ENCODE measurements at places on chromosomes 6 and 20.

- DNase-seq: no peak
Observed at GRCh38 chr20:33541074-33541473, 51.2 kb downstream of the CBFA2T2 start.

GRCh38 chr20:53154540-53154939 is 182.4 kb downstream of the TSHZ2 start:
- DNase-seq: no peak

DNA sequence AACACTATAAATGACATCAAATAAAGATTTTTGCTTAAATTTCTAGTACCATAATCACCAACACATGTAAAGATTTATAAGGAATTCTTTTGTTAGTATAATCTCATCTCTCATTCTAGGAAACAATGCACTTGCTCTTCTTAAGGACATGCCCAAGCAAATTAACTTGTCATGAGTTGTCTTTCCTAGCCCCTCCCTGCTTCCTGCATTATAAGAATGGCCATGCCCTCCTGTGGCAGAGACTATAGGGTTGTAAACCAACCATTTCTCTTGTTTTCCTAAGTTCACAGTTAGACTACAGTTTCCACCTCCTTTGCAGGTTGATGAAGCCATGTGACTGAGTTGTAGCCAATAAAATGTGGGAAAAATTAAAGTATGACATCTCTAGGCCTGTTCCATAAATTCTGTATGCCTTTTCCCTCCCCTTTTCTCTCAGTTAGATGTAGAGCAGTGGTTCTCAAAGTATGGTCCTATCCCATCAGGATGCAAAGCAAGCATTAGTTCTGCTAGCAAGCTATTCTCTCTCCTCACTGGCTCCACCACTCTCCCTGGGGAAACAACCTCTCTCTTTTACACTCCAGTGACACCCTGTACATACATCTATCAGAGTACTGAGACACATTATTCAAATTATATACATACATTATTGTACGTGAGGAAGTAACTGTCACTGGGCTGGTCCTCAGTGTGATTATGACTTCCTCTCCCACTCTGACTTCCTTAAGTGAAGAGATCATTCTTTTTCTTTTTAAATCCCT is 295.0 kb downstream of the PKHD1 start:
- no peak for DNase-seq

DNA sequence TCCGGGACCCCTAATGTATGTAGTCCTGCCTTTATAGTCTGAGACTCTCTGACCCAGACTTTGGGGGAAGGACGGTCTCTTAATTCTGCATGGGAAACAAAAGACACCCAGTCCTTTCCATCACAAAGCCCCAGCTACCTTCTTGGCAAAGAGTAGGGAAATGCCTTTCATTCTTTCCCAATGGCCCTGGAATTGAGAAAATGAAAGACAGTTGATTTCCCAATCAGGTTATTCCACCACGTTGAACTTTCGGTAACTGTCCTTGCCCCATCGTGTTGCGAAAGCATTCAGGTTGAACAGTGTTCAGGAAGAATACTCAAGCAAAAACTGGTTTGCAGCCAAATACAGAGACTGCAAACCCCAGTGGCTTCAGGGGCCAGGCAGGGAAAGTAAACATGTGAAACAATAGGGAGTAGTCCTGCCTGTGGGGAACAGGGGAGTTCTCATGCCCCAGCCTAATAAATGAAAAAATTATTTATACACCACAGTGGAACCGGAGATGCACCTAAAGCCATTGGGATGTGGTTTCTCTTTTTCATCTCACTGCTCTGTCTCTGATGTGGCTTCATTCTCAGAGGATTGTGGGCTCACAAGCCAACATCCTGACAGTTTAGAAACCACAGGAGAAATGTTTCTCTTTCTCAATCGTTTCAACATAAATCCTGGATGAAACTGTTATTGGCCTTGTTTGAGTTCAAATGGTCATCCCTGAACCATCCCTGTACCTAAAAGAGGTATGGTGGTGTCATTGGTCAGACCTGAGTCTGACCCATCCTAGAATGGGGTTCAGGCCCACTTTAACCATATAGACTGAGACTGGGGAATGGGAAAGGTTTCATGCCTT is 44.2 kb upstream of the SLC9A8 start:
- DNase-seq: no peak

DNA sequence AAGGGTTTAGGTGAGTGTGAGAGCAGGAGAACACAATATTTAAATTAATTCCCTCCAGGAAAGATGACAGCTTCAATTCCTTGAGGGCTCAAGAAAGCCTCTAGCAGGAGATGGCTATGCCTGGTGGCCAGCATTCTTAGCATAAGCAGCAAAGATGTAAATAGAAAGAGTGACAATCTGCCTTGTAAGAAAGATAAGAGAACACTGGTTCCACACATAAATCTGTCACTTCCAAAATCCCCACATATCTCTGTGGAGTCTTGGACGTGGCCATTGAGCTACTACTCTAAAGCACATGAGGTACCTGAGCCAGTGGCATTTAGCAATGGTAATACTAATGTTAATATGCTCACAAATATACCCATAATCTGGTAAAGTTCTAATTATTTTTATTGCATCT is 29.2 kb downstream of the DEFB114 start:
- DNase-seq: no peak

- no peak for DNase-seq
Observed at GRCh38 chr6:11851387-11851786, 72.8 kb upstream of the ADTRP start.

DNA sequence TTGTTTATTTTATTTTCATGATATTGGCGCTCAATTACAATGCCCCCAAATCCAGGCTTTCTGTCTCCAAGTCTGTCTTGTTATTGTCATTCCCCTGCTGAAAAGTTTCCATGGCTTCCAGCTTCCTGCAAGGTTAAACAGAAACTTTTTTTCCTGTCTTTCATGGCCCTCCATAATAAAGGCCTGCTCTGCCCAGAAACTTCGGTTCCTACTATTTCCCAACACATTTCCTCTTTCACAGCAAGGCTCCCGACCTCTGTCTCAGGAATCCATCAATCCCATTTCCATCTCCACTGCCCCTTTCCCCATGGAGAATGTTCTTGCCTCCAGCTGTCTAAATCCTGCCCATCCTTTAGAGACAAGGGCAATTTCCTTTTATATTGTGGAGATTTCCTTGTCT is 365.2 kb upstream of the JARID2 start:
- DNase-seq: no peak

GRCh38 chr6:122388945-122389344 is 10.5 kb upstream of the HSF2 start:
- DNase-seq: no peak

DNA sequence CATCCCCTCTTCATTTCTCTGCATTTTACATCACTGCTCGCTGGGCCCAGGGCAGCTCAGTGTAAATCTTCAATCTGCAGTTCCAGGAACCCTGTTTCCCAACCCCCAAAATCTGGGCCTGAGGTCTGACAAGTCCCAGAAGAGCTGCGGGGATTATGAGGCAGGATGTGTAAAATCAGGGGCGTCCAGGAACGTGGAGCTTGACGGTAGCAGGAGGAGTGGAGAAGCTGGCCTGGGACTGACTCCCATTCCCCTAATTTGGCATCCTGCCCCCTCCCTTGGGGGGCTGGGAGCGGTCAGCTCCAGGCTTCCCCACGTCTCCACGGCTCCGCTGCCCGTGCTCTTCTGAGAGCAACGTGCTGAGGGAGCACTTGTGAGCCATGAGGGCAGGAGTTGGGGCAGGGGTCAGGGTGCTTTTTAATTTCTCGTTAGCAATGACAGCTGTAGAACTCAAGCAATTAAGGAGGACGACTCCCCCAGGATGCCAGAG is 23.4 kb upstream of the VEGFA start:
- peak; percentile 61 for DNase-seq

- no peak for DNase-seq
Observed at GRCh38 chr6:107448776-107449175, 10.6 kb downstream of the PDSS2 start.

DNA sequence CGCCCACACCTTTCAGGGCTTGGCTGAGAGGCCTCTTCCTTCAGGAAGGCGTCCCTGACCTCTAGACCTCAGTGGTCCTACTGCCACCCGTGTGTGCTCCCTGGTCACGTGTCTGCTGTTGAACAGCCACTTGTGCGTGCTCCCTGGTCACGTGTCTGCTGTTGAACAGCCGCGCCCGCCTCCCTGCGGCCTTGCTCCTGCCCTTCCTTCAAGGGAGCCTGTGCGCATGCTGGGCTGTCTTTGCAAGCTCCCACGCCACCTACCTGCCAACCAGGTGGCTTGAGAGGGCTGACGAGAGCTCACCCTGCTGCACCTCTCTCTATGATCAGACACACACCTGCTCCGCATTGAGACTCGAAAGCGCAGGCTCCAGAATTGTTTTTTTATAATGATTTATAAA is 179.3 kb downstream of the BMP7 start:
- no peak for DNase-seq

DNA sequence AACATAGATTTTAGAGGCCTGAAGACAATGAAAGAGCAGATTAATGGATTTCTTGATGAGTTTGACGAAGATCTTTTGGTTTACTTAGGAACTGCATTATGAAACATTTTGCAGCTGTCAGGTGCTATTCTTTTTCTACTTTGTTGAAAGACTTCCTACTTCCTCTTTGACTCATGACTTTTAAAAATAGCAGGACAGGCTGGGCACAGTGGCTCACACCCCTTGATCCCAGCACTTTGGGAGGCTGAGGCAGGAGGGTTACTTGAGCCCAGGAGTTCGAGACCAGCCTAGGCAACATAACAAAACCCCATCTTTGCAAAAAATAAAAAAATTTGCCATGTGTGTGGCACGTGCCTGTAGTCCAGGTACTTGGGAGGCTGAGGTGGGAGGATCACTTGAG is 52.0 kb downstream of the ITCH start:
- DNase-seq: no peak

- no peak for DNase-seq
Observed at GRCh38 chr6:167678102-167679101, 148.3 kb upstream of the AFDN start.

DNA sequence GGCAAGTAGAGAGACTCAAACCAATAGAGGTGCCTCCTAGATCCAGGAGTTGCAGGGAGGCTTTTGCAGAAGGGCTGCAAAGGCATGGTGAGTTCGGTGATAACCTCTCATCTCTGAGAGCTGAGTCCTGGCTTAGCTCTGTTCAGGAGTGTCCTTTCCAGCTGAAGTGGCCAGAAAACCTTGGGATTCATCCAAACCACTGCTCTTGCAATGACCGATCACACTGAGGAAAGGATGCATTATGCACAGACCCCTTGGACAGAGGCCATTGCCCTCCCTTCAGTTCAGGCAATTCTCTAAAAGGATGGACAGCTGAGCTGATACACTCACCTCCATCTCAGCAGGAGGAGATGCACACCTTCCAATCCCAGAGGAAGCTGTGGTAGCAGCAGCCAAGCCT is 158.8 kb upstream of the ENPP5 start:
- DNase-seq: no peak

- no peak for DNase-seq
Observed at GRCh38 chr20:19840111-19840710, 82.2 kb downstream of the RIN2 start.

DNA sequence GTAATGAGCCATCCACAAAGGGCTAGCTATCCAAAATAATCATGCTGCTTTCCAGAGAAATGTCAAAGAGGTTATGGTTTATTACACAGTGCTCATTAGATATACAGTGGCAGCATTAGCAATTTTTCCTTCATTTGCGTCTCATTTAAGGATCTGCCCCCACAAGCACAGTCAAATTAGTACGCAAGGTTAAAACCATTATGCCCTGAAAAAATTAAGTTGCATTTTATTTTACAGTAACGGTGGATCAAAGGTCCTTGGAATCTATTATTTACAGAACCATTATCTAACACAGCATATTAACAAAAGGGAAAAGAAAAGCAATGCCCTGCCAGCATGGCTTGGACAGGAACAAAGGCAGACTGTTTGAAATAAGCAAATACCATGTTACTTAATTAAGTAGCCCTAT is 144.8 kb downstream of the PDSS2 start:
- no peak for DNase-seq

DNA sequence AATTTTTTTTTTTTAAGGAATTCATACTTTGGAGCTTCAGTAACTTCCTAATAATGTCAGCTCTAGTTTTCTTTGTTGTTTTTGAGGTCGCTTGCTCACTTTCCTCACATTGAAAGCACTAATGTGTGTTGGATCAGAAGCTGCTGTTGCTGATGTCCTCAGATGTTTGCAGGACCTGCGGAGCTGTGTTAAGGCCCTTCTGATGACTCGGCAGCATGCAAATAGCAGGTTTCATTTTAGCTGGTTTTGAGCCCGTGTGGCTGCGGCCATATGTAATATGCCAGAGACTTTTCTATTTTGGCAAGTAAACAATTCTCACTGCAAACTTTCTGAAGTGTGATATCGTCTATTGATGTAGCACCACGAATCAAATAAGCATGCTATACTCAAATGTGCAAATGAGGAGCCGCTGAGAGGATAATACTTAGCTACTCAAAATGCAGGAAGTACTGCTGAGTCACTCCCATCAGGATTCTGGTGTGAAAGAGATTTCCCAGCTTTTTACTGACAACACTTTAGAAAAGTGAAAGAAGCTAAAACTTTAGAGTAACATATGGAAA is 187.8 kb downstream of the SASH1 start:
- no peak for DNase-seq

DNA sequence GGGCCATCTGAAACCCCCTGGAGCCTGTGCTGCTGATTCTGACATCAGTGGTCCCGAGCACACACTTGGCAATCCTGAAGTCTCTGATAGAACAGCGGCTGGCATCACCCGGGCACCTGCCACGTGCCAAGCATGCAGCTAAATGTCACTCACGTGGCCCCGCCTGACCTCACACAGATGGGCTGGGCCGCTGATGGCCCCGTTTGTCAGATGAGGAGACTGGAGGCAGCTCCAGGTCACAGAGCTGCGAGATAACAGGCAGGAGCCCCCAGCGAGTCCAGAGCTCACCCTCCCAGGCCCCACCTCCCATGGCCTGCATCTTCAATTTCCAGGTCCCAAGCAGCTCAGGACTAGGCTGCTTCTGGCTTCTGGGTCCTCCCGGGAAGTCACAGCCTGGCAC is 67.2 kb downstream of the YTHDF1 start:
- DNase-seq: no peak

- DNase-seq: no peak
Observed at GRCh38 chr6:33264015-33264414, 7.7 kb downstream of the VPS52 start.

DNA sequence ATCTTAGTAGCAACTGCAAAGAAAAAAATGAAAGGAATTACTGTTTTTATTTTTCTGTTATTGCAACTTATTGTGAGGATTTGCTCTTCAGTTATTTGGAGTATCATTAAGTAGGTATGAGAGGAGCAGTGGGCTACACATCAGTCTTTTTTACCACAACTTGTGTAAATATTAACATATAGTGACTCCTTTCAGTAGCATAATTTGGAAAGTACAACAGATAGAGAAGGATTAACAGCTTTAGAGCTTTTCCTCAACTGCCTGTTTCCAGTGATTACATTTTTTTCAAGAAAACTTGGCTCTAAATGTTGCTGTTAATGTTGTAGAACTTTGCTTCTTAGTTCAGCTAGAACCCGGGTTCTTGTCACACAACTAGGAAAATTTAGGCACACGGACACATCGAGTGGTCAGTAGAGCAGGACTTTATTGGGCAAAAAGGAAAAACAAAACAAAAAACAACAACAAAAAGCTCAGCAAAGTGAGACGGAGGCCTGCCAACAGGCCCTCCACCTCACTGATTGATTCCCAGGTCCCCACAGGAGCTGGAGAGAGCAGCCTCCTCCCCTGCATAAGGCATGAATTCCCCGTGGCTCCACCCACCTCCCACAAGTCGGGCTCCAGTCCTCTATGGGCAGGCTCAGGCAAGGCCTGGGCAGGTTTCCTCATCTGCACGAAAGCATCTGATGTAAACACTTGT is 75.1 kb downstream of the ADGRG6 start:
- DNase-seq: no peak
